OCI-LY7 (cell line): ENCODE measurements at places on chromosomes 1 and 21.
A peak's percentile ranks its signal among the peaks of the same experiment; 100 is the strongest.

DNA sequence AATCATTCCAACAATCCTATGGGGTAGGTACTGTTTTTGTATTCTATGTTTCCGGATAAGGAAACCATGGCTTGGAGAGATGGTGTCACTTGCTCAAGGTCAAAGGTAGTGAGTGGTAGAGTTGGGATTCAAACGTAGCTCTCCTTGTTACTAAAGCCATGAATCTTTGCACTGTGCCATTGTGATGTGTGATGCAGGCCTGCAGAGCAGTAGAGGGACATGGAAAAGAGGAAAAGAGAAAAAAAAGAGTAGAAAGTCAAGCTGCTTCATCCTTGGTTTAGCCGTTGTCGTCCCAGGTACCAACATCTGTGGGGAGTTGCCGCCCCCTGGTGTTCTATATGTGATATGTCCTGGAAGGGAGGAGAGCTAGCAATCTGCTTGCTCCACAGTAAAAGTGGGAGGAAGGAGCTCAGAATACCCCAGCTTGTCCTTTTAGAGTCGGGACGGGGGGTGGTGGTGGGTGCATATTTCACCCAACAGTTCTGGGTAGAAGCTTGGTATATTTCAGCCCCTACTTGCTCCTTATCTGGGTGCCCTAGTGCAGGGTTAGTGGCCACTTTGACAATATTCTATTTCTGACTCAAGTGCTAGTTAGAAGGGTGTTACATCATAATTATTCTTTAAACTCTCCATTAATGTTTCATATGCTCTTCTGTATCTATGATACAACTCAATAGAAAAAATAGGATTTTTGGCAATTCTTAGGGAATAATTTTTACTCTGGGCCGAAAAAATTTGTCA lies 98.4 kb downstream of the EBNA1BP2 start:
- DNase-seq, result peak; percentile 77

GRCh38 chr1:48817505-48818114 lies 40.9 kb upstream of the BEND5 start:
- peak; percentile 60 for DNase-seq

- DNase-seq, result peak; percentile 27
Observed at GRCh38 chr21:44423312-44423821, 31.9 kb upstream of the LRRC3 start.

DNA sequence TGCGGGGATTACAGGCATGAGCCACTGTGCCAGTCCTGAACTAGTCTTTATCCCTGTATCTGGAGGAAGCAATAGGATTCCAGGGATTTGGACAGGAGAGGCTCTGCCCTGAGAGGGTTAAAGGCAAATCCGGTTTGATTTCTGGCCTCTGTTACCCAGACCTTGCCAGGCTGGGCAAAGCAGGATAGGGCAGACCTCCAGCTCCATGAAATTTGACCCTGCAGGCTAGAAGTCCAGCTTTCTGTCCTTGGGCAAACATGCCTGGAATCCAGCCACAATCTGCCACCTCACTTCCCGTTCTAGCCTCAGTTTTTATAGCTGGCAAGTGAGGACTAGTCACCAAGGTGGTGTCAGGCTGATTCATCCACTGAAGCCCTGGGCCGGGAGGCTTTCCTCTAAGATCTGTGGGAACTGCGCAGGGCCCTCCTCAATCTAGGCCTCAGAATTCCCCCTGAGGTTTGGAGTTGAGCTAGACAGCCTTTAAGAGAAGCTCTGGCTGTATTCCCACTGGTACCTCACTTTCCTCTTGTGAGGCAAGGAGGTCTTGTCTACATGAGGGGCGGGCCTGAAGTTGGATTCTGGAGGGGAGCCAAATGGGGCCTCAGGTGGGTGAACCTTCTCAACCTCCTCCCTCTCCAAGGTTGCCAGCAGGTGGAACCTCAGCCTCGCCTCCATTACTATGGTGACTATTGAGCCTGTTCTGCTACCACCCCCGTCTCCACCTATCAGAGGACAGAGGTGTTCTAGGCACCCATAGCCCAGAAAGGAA lies 7.0 kb upstream of the P3R3URF start:
- no peak for DNase-seq

DNA sequence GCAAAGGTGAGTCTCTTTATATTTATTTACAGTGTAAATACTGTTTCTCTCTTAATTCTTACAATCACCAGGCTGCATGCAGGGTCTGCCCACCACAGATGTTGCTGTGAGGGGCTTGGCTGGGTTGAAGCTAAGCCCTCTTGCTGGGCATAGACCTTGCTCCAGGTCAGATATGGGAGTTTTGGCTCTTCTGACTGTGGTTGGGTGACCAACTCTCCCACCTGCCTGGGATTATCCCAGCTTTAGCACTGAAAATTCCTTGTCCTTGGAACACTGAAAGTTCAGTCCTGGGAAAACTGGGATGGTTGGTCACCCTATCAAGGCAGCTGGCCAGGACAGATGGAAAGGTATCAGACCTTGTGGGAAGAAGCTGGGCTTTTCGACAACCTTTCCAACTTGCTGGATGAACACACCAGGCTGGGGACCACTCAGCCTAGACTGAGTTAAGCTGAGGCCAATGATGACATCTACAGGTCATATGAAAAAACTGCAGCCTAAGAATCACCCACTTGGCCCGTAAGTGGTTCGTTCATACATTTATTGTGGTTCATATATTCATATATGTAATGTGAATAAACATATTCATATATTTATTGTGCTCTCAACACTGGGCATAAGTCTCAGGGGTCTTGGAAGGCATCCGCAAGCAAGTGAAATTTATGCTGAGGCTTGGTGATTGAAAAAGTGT lies 26.6 kb upstream of the HPDL start:
- DNase-seq, result peak; percentile 85

DNA sequence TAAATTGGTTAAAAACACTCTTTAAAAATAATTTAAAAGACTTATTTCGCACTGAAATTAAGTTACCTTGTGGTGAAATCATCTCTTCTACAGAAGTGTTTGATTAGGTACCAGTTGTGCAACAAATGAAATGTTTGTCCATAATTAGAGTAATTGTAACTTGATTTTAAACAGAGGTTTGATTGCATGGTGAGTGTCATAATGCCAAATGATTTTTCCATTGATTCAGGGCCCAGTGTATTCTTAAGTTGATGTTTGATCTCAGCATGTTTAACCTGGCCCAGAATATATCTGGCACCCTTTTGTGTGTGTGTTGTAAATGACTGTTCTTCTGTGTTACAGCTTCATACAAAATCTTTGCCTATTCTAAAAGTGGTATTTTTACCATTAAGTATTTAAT lies 28.5 kb downstream of the LRRC8B start:
- DNase-seq, result no peak

GRCh38 chr1:102535829-102536505 lies 539.2 kb upstream of the OLFM3 start:
- no peak for DNase-seq

GRCh38 chr1:228242409-228242808 lies 34.6 kb downstream of the OBSCN start:
- DNase-seq, result peak; percentile 22

- no peak for DNase-seq
Observed at GRCh38 chr1:208153386-208153785, 90.8 kb downstream of the PLXNA2 start.

DNA sequence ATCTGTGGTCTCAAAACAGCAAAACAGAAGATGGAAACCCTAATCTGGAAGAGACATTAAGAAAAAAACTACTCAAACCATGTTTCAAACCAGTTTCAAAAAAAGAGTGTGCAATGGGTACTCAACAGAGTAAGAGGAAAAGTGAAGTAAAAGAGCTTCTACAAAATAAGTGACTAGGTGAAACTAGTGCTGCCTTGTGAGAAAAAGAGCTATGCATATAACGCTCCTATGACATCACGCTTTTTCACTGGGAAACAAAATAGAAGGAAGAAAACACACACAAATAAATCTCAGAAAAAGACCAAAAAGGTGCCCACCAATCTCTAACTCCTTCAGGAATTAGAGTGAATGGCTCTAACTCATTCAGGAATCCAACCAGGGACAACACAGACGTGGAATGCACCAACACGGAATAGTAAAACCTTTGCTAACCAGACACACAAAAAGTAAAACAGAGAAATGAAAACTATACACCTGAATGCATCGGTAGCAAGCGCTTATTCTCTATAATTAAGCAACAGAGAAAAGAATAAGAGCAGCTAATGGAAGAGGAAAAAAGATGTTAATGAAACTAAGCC lies 1.3 kb downstream of the FOXJ3 start:
- peak; percentile 10 for DNase-seq

- DNase-seq, result no peak
Observed at GRCh38 chr1:48777219-48777895, 666 bp upstream of the BEND5 start.
